NCI-H1092 (cell line): ENCODE measurements at places on chromosomes 5 and 9.

DNA sequence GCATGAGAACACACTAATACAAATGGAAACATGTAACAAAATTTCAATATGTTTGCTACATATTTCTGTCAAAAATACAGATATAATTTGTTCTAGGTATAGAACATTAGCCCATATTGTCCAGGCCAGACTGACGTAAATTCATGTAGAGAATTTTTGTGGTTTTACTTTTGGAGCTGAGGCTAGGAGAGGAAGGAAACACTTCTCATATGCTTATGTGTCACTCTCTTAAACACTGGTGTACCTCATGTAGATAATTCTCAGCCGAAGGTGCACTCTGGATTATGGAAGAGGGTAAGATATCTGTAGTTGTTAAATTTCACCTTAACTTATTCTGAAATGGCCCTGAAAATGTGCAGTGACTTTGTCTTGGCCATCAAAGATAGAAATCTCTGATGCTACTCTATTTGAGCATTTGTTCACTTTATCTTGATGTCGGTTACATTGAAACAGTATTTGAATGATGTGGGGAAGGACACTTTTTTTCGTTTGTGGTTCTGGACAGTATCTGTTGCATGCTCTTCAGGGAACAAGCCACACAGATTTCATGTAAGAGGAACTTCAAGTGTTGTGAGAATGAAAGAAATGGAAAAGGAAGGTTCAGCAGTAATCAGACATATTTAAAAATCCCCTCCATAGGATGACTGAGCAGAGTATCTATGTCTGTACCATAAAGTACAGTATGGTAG lies 202.7 kb downstream of the SPATA31D1 start:
- DNase-seq: no peak

DNA sequence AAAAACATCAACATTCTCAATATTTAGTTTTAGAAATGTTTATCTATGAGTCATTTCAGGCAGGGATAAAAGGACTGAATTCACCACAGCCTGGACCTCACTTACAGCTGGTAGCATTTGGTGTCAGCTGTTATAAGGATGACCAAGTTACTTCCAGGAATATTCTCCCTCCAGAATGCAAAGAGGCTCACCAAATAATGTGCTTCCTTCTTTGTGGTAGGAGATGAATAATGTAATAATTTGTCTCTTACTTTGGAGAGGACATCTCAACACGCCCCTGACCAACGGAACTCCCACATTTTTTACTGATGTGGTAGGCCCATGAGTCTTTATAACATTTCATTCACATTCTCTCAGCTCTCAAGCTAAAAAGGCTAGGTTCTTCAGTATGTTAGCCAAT lies 825.9 kb upstream of the GRAMD2B start:
- DNase-seq: no peak

GRCh38 chr5:23385036-23385435 lies 122.4 kb upstream of the PRDM9 start:
- no peak for DNase-seq

GRCh38 chr9:137583347-137583746 lies 4.6 kb upstream of the DPH7 start:
- DNase-seq: no peak

DNA sequence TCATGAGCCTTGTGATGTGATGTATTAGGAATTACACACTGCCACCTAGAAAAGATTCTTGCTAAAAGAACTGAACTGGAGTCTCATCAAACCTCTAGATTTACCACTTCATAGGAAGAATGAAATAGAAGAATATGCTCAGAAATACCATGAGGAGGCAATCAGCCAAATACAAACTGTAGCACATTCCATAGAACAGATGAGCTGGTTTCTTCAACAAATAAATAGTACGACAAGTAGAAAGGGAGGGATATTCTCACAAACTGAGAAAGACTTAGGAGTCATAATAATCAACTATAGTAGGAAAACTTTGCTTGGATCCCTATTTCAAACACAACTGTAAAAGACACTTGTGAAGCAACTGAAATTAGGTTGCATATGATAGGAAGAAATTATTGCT lies 15.4 kb downstream of the PLGRKT start:
- DNase-seq: no peak

DNA sequence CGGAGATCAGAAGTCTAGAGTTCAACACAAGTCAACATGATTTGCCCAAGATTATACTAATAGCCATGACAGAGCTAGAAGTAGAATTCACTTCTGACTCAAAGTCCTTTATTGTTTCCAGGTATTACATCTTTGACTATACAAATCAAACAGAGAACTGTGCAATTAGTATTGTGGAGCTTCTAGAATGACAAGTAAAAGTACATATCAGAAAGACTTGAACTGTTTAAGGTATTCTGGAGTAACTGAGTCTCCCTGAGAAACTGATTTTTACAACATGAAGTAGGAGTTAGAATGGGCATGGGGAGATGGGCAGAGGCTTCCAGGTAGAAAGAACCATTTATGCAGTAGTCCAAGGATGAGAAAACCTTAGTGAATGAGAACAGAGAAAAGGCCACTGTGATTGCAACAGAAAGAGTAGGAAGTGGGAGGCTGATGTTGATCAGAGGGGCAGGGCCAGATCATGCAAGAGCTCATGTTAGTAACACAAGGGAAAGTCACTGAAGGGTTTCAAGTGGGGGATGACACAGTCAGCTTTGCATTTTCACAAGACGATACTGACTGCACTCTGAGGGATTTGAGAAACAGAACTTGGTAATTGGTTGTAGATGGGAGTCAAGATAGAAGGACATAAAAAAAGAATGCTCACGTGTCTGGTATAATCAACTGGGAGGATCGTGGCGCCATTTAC lies 280.7 kb downstream of the RFX3 start:
- no peak for DNase-seq

GRCh38 chr9:8351436-8351835 lies 551.9 kb upstream of the DMAC1 start:
- no peak for DNase-seq
